ENCODE measurements at places on chromosomes 2 and 18.

DNA sequence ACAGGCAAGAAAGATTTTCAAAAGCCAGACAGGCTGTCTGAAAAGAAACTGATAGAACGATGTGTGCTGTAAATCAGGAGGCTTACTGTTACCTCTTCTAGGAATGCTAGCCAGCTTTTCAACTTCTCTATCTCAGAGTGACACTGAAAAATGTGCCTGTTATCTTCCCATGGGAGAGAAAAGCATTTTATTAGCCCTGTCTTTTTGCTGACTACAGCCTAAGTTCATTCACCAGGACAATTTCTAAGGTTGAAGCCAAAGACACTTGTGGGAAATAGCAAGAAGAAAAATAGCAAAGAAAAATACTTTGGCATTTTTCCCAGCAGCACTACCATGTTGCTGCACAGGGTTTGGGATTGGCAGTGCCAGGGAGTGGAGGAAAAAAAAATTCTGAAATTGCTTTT, 34.0 kb downstream of the ABCB11 start:
- no peak overlapping the region for H3K27ac ChIP-seq
- no peaks in the 10 kb centered on the region for H3K36me3 ChIP-seq
- no peak overlapping the region for H3K4me3 ChIP-seq

GRCh38 chr2:148796735-148797512, 78.1 kb upstream of the KIF5C start:
- no peaks in the 10 kb centered on the region for H3K36me3 ChIP-seq
- DNase-seq = no peak
- no peaks in the 10 kb centered on the region for H3K4me1 ChIP-seq
- H3K27me3 ChIP-seq = peaks cover 7% of the 10 kb centered on the region
- no peak overlapping the region for H3K4me3 ChIP-seq
- no peak overlapping the region for H3K27ac ChIP-seq

DNA sequence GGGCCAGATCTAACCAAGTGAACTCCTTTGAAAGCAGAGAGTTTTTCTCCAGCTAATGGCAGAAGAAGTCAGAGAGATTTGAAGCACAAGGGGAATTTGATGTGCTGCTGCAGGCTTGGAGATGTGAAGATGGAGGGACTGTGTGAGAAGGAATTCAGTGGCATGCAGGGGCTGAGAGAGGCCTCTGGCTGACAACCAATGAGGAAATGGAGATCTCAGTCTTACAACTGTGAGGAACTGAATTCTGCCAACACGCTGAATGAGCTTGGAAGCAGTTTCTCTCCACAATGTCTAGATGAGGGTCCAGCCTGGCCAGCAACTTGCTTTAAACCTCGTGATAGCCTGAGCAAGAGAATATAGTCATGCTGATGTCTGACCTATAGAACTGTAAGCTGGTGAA, 224.1 kb upstream of the DPP10 start:
- H3K27me3 ChIP-seq = peaks cover 34% of the 10 kb centered on the region
- no peak overlapping the region for H3K4me3 ChIP-seq
- no peaks in the 10 kb centered on the region for H3K36me3 ChIP-seq
- DNase-seq = no peak
- H3K4me1 ChIP-seq = no peaks in the 10 kb centered on the region

DNA sequence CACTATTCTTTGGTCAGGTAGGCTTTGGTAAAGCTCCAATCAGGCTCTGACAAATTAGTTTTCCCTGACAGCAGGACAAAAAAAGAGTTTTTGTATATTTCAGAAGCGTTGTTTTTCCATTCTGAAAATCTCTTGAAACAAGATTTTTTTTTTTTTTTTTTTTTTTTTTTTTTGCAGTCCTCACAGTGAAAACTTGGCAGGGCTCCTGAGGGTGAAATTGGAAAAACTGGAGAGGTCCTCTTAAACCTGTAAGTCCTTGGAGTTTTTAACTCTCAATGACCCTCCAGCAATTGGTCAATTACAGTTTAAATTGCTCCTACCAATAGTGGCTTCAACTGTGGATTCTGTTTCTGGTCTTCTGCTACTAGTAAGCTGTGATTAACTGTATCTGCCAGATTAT, 244.5 kb upstream of the PKDCC start:
- H3K4me3 ChIP-seq = no peak overlapping the region
- no peaks in the 10 kb centered on the region for H3K36me3 ChIP-seq
- no peak for DNase-seq

- H3K36me3 ChIP-seq = peaks cover 3% of the 10 kb centered on the region
- H3K4me3 ChIP-seq = no peak overlapping the region
- no peak for DNase-seq
- H3K27me3 ChIP-seq = no peaks in the 10 kb centered on the region
- H3K4me1 ChIP-seq = peaks cover 3% of the 10 kb centered on the region
These were observed 93.3 kb upstream of the CDC42EP3 start for GRCh38 chr2:37764739-37765138.

DNA sequence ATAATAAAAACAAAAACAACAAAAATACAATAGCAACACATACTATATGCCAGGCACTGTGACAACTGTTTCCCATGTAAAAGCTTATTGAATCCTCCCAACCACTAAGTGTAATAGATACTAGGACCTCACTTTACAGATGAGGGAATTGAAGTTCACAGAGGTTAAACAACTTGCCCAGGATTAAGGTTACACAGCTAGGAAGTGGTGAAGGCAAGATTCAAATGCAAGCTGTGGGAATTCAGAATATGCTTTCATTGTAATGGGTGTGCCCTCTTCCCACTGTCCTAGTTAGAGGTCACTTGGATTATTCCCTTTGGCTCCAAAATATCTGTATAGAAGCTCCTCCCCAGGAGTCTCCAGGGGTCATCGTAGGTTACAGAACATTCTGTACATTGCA, 231.1 kb downstream of the MREG start:
- H3K27ac ChIP-seq = no peak overlapping the region
- H3K4me3 ChIP-seq = no peak overlapping the region
- DNase-seq = no peak
- H3K27me3 ChIP-seq = no peaks in the 10 kb centered on the region

- no peaks in the 10 kb centered on the region for H3K36me3 ChIP-seq
- no peaks in the 10 kb centered on the region for H3K27me3 ChIP-seq
- no peak overlapping the region for H3K27ac ChIP-seq
- H3K4me3 ChIP-seq = no peak overlapping the region
These were observed 856.3 kb upstream of the SALL3 start for GRCh38 chr18:78123144-78123909.

GRCh38 chr2:177606636-177607035, 214.1 kb downstream of the AGPS start:
- H3K4me1 ChIP-seq = peaks cover 1% of the 10 kb centered on the region
- H3K4me3 ChIP-seq = no peak overlapping the region
- peaks cover 13% of the 10 kb centered on the region for H3K27me3 ChIP-seq
- DNase-seq = no peak
- no peak overlapping the region for H3K27ac ChIP-seq
- H3K36me3 ChIP-seq = no peaks in the 10 kb centered on the region

GRCh38 chr2:231376857-231377256, 18.7 kb upstream of the B3GNT7 start:
- H3K4me1 ChIP-seq = no peaks in the 10 kb centered on the region
- no peak for DNase-seq
- peaks cover 30% of the 10 kb centered on the region for H3K27me3 ChIP-seq
- no peak overlapping the region for H3K27ac ChIP-seq
- no peak overlapping the region for H3K4me3 ChIP-seq
- no peaks in the 10 kb centered on the region for H3K36me3 ChIP-seq

GRCh38 chr2:127612111-127612822, 33.7 kb upstream of the GPR17 start:
- no peak overlapping the region for H3K27ac ChIP-seq
- peaks cover 43% of the 10 kb centered on the region for H3K27me3 ChIP-seq
- no peak overlapping the region for H3K4me3 ChIP-seq

DNA sequence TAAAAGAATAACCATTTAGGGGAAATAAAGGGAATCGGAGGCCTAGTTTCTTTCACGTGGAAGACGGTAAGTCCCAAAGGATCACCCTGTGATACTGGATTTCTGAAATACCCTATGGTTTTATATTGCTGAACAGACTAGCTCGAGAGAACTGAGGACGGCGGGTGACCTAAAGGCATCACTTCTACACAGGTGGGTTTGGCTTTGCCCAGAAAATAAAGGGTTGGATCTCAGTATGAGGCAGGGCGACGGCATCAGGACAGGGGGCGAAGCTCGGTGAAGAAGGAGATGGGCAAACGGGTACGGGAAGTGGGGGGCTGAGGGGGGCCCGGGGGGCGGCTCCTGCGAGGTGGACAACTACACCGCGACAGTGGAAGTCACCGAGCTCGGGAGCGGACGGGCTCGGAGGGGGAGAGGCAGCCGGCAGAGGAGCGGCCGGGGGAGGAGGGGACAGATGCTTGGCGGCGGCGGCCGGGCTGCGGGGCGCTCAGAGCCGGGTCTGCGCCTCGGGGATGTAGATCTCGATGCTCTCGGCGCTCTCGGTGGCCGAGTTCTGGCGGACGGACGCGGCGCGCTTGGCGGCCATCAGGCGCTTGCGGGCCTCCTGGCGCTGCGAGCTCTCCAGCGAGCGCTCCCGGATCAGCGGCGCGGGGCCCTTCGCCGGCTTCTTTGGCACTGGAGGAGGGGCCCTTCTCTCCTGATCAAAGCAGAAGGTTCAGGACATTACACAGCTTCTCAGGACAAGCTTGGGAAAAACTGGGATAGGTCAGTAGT, 48.9 kb downstream of the TGIF1 start:
- peaks cover 19% of the 10 kb centered on the region for H3K27me3 ChIP-seq
- H3K4me3 ChIP-seq = peak overlapping the region; percentile 83
- no peak for DNase-seq
- peaks cover 11% of the 10 kb centered on the region for H3K4me1 ChIP-seq
- peaks cover 3% of the 10 kb centered on the region for H3K36me3 ChIP-seq
- H3K27ac ChIP-seq = no peak overlapping the region

DNA sequence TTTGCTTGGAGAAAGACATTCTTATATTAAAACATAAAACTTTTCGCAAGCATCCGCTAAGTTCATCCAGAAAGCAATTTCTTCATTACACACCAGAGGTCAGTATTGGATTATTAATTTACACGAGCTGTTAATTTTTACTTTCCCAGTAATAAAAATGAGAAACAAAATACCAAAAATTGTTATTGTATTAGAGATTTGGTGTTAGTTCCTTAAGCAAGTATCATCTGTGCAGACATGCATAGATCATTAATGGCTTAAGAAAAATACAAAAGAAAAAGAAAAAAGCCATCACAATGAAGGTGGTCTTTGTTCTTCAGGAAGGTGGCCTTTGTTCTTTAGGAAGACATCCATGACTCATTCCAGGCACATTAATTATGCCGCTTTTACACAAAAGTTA, 53.6 kb upstream of the HNMT start:
- DNase-seq = no peak
- no peaks in the 10 kb centered on the region for H3K36me3 ChIP-seq
- H3K27me3 ChIP-seq = no peaks in the 10 kb centered on the region

- H3K27ac ChIP-seq = no peak overlapping the region
- H3K4me3 ChIP-seq = no peak overlapping the region
- DNase-seq = no peak
- peaks cover 15% of the 10 kb centered on the region for H3K27me3 ChIP-seq
These were observed 270.2 kb downstream of the TGIF1 start for GRCh38 chr18:3720159-3720558.

DNA sequence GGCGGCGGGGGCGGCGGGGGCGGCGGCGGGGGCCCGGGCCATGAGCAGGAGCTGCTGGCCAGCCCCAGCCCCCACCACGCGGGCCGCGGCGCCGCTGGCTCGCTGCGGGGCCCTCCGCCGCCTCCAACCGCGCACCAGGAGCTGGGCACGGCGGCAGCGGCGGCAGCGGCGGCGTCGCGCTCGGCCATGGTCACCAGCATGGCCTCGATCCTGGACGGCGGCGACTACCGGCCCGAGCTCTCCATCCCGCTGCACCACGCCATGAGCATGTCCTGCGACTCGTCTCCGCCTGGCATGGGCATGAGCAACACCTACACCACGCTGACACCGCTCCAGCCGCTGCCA, 644 bp downstream of the ONECUT2 start:
- no peak overlapping the region for H3K27ac ChIP-seq
- no peaks in the 10 kb centered on the region for H3K36me3 ChIP-seq
- no peak for DNase-seq
- H3K27me3 ChIP-seq = peaks cover 79% of the 10 kb centered on the region
- H3K4me3 ChIP-seq = peak overlapping the region; percentile 49

DNA sequence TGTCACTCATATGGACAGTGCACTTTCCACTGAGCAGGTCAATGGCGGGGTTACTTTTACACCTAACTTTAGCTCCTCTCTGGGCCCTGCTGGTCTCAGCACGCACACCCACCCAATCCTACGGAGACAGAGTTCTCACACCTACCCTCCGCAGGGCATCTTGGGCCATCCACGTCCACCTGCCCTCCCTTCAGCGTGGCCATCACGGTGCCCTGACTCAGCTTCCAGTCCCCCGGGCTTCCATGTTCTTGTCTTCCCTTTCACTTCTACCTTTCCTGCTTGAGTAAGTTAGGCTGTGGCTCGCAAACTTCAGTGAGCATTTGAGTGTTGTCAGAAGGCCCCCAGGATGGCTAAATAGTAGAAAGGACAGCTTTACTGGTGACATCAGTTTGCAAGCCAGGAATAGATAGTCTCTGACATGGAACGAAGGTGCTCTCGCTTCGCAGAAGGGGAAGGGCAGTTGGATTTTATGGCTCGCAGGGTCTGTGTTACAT, 232.4 kb downstream of the SEPTIN10 start:
- no peak for DNase-seq
- peaks cover 2% of the 10 kb centered on the region for H3K4me1 ChIP-seq
- H3K27ac ChIP-seq = no peak overlapping the region
- peaks cover 12% of the 10 kb centered on the region for H3K27me3 ChIP-seq
- H3K4me3 ChIP-seq = no peak overlapping the region
- peaks cover 2% of the 10 kb centered on the region for H3K36me3 ChIP-seq

DNA sequence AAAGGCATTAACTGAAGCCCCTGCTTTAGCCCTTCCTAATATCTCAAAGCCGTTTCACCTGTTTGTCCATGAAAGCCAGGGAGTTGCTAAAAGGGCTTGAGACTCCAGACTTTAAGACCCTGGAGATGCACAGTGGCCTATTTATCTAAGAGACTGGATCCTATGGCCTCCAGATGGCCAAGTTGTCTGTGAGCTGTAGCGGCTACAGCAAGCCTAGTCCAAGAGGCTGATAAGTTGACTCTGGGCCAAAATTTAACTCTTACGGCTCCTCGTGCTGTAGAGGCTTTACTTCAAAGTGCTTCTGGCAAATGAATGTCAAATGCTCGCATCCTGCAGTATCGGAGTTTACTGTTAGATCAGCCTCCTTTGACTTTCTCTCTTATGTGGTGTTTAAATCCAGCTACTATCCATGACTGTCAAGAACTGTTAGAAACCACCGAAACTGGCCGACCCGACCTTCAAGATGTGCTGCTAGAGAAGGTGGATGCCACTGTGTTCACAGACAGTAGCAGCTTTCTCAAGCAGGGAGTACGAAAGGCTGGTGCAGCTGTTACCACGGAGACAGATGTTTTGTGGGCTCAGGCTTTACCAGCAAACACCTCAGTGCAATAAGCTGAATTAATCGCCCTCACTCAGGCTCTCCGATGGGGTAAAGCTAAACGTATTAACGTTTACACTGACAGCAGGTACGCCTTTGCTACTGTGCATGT, 336.7 kb upstream of the CNTNAP5 start:
- H3K4me3 ChIP-seq = no peak overlapping the region
- H3K27me3 ChIP-seq = no peaks in the 10 kb centered on the region
- no peak overlapping the region for H3K27ac ChIP-seq

- peaks cover 3% of the 10 kb centered on the region for H3K4me1 ChIP-seq
- DNase-seq = no peak
- no peak overlapping the region for H3K27ac ChIP-seq
- no peak overlapping the region for H3K4me3 ChIP-seq
These were observed 168.5 kb upstream of the NOSTRIN start for GRCh38 chr2:168633895-168634294.

- no peaks in the 10 kb centered on the region for H3K36me3 ChIP-seq
- H3K4me1 ChIP-seq = no peaks in the 10 kb centered on the region
- H3K4me3 ChIP-seq = no peak overlapping the region
- no peak overlapping the region for H3K27ac ChIP-seq
- no peak for DNase-seq
These were observed 8.2 kb upstream of the APOB start for GRCh38 chr2:21052044-21052443.
